ENCODE measurements at places on chromosomes 5 and 9.

- peak; percentile 40 for DNase-seq
Measured at GRCh38 chr5:163565931-163566608, 60.7 kb downstream of the MAT2B start.

- no peak for DNase-seq
Measured at GRCh38 chr9:120919843-120920805, 6.5 kb downstream of the TRAF1 start.

DNA sequence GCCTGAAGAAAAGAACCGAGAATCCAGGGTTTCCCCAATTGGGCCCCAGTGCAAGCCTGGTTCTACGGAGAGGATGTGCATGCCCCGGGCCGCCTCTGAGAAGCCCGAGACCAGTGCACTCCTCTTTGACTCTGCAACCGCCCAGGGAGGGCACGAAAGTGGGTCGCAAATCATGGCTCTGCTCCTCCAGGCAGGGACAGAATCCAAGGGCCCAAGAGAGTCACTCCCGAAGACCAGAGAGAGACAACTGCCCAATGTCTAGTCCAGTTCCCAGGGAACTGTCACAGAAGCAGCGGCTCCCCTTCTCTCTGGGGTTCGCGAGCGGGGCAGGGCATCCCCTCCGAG is 107.8 kb downstream of the PSD2 start:
- DNase-seq: no peak

DNA sequence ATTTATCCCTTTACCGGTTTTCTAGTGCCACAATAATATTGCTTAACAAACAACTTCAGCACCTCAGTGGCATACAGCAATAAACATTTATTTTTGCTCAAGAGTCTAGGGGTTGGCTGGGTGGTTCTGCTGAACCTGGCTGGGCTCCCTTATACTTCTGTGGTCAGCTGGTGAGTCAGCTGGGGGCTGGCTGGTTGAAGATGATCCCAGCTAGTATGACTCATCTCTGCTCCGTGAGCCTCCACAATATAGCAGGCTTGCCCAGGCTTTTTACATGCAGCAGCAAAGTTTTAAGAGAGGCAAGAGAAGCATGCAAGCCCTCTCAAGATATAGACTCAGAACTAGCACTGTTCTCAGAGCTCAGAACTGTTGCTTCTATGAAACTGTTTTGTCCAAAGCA is 523.5 kb upstream of the CLINT1 start:
- DNase-seq: peak; percentile 95

DNA sequence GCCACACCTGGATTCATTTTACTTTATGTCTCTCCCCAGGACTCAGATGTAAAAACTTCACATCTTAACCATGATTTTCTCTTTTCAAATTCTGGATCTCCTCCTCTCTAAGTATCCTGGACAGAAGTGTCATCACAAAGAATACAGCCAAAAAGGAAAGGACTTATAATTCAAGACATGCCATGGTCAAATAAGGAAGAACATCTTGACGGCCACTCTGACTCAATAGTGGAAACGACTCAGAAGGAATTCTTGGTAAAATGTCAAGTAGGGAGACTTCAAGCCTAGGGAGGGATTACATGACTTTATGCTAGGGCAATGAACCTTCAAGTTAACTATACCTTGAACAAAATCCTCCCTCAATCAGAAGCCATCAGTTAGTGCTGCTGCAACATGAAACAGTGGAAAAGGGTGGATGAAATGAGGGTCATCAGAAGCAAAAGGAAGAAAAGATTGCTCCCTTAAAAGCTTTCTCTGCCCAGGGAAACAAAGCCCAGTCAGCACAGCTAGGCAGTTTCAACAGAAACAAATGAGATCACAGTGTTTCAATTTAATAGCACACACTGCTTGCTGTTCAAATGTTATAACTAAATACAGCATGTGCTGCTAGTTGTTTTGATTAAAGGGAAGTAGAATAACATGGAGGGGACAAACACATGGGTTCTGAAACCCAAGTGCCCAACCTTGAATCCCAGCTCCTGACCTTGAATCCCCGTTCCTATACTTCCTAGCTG is 101.4 kb downstream of the LPAR1 start:
- peak; percentile 81 for DNase-seq

All from M059J (cell line).